Aorta (tissue), 5 donors: ENCODE measurements at places on chromosomes 4 and X. TPM values are rescaled to one million over a fixed set of nuclear protein-coding genes. Genes with fewer than 3 reads are reported as not detected.

GRCh38 chr4:154230091-154230490 lies 261.5 kb downstream of the DCHS2 start:
- no peak for DNase-seq

GRCh38 chr4:12679217-12679616 lies 804.9 kb downstream of the RAB28 start:
- DNase-seq: no peak

The ATP7A gene
- 14.9 TPM for total RNA-seq

DNA sequence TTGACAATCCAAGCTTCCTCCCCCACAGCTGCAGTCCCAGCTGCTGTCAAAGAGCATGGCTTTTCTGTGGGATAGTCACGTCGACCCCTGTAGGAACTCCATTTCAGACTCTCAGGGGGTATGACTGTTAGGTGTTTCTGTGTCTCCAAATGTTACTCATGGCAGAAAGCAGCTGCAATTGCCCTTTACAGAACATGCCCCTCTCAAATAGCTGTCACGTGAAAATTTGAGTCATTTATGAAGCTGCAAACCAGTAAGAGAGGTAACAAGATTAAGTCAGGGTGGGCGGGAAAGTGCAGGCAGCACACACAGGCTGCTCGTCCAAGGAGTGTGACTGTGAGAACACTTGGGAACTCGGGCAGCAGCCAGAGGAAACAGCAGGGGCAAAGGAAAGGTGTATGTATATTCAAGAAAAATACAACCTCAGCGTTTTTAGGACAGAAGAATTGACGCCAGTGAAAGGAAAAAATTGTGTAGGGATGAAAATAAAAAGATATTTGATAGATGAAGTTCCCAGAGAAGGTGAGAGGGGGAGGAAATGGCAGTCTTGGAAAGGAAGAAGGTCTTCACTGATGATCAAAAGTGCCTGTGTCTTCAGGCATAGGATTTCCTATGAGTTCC lies 66.5 kb upstream of the TMEM184C start:
- peak; percentile 48 for DNase-seq

- no peak for DNase-seq
Measured at GRCh38 chr4:158016511-158016910, 156.3 kb downstream of the GASK1B start.

DNA sequence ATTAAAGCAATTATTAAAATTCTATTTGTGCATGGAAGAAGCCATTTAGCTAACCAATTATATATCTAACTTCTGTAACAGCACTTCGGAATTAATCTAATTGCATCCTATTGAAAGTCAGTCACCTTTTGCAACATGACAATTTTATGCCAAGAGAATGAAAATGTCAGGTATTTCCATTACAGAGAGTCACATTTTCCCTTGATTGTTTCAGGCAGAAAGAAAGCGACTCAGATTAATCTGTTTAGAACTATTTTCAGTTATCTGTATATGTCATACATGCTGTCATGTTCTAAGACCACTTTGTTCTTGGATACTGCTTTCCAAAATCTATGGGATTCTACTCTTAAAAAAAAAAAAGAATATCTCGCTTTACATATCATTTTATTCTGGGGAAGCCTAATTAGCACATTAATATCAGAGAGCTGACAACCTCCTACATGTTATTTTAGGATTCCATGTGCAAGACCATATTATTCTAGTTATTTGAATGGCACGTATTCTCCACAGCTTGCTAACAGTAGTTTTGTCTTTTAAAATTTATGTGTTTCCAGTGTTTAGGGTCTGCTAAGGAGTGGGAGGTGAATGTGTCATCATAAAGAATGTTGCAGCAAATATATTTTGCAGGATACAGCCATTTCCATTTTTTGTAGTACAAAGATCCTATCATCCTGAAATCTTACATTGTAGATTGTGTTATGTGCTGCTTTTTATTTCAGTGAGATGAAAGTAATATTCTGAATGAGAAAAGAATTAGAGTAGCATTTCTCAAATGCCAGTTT lies 31.7 kb downstream of the GALNT7 start:
- DNase-seq: no peak

DNA sequence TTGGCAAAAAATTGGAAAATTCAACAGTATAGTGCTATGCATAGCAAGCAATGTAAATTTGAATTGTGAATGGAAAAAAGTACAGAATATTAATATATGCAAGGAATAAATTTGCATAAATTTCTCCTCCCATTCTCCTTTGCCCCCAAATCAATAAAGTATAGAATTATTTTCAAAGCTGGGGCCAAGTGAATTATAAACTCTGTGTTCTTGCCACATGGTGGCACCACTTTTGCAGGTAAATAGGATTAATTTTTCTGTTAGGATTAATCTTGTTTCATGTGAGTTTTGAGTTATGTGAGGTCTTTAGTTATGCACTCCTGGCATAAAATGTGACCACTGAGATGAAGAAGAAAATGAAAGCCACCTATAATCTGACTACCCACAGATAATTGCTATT lies 19.9 kb downstream of the COPS4 start:
- DNase-seq: no peak

GRCh38 chrX:39212456-39212855 lies 411.2 kb downstream of the MID1IP1 start:
- no peak for DNase-seq

DNA sequence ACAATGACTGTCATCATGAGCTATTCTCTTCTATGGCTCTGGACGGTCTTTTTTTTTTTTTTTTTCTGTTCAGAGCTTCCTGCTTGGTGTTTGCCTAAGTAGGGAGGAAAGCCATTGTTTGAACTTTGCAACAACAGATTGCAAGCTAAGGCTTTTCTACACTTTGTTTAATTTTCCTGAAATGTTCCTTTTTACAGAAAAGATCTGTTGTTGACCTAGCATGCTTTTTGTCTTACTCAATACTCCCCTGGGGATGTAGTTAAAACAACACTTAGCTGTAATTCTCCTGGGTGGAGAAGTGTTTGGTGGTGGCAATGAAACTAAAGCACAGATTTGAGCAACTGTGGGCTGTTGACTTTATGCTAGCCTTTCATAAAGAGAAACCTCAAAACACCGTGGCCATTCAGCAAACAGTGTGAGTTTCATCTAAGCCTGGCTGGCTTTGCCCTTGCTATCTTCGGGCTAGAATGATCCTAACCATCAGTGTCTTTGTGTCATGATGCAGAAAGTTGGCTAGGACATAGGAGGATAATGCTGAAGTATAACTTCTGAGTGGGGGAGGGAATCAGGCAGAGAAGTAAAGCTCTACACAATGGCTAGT lies 110.5 kb downstream of the ANXA3 start:
- no peak for DNase-seq

The TLR7 gene
- total RNA-seq: 0.91 TPM

GRCh38 chr4:6464842-6465588 lies 7.4 kb downstream of the PPP2R2C start:
- DNase-seq: no peak

The NPY2R gene
- total RNA-seq: 0.09 TPM

GRCh38 chr4:27357283-27357682 lies 496.6 kb downstream of the STIM2 start:
- no peak for DNase-seq

DNA sequence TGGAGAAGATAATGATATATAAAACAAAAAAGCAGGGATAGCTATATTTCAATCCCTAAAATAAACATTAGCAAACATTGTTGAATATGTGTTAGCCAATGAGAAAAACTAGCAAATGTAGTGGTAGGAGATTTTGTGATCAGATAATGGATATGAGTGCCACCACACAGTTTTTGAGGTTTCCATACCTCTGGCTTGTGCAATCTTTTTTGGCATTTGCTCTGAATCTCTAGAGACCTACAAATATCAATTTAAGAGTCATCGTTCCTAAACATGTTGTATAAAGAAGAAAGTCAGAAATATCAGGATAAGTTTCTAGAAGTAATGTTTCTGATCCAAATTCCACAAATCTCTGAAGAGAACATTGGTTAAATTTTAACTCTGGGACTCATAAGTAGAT lies 308.7 kb downstream of the PDGFC start:
- DNase-seq: no peak

DNA sequence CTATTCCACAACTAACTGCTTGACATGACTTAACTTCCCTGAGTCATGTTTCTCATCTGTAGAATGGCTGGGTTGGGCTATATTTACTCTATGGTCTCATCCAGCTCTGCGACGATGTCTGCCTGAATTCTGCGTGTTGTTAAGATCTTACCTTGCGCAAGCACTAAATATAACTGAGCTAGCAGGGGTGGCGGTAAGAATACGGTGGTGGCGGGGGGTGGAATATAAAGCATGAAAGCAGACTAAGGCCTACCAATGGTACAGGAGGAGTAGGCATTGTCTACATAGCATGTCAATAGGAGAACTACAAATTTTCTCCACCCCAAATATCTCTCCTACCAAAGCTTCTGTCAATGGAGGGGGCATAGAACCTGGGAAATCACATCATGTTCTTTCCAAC lies 45.7 kb upstream of the DCLK2 start:
- DNase-seq: no peak

The DCAF12L2 gene
- total RNA-seq: not detected
